Activated CD4-positive, alpha-beta T cell treated with anti-CD3 and anti-CD28 coated beads for 24 hours (primary cell): ENCODE measurements at places on chromosomes 7 and 10.

GRCh38 chr7:86926732-86927131 is 132.7 kb downstream of the ELAPOR2 start:
- DNase-seq = no peak

- no peak for DNase-seq
Observed at GRCh38 chr10:132400547-132401151, 3.6 kb downstream of the PWWP2B start.

DNA sequence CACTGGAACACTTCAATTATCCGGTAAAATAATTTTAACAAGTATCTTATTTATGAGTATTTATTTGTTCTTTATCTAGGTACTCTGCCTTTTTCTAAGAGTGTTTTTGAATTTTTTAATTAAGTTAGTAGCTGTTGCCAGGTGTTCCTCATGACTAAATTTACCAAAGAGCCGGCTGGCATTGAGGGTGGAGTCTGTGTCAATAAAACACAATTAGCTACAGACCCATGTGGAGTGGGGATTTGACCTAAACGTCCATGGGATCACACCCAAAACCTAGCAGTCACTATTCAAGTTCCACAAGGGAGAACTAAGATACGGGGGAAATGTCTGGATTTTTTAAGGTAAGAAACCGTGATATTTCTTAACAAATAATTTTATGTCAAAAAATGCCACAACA is 9.8 kb downstream of the SLC16A12 start:
- no peak for DNase-seq

GRCh38 chr10:131266936-131267813 is 44.3 kb downstream of the TCERG1L start:
- no peak for DNase-seq

DNA sequence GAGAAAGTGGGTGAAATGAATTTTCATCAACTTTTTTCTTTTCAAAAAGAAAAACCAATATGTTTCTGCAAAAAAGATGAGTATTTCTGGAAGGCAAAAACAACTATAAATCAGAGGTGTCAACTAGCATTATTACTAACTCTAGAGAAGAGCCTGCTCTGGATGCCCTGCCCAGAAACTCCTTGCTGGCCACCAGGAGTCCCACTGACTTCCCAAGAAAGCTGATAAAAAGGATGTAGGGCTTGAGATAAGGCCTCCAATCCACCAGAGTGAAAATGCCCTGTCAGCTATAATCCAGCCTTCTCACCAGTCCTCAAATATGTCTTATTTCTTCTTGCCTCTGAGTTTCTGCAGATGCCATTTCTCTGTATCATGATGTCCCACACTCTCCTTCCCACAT is 16.7 kb upstream of the FZD1 start:
- no peak for DNase-seq

DNA sequence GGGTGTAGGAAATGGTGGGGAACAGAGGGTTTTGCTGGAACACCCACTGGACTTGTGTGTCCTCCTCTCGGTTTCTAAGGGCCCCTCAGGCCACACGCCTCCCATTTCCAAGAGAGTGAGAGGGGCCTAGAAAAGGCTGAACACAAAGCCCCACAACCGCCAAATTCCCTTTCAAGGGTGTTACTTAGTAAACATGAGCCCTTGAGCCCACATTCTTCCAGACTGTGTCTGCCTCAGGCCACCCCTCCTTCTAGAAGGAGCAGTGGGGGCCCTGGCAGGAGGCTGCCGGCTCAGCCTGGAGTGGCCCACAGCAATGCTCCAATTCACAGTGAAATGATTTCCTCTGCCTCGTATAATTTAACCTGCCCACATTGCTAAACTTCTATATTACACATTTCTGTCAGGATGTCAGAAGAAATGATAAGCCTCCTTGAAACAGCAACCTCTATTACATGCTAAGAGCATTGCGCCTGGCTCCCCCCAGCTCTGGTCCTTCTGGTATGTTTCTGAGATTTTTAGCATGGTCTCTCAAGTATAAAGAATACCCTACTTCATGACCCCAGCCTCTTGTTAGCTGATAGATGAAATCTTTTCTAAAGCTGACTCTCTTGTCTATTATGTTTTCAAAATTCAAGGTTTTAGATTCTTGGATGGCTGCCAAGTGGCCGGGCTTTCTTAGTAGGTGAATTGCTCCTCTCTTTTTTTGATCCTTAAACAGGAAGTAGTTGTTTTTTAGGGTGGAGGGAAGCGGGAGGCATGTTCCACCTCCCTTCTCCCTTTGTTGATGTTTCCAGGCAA is 673.9 kb upstream of the GALNT17 start:
- DNase-seq = no peak

DNA sequence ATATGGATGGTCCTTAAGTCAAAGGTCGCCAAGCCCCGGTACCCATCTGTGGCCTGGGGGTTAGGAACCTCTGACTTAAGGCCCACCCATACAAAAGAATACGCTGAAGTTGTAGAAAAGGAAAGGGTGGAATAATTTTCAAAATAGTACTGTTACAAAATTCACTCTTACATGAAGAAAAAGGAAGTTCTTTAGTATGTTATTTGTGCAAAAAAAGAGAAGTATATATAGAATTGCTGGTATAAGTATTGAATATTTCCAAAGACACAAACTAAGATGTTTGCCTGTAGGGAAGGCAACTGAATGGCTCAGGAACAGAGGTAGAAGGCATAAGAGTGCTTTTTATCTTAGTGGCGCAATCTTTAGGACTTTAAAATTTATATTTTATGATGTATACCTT is 78.7 kb downstream of the PRLHR start:
- DNase-seq = no peak

- DNase-seq = no peak
Observed at GRCh38 chr7:149238051-149238450, 1.4 kb upstream of the ZNF212 start.

GRCh38 chr10:121813211-121813815 is 114.5 kb downstream of the ATE1 start:
- no peak for DNase-seq

GRCh38 chr10:83978681-83979383 is 160.5 kb upstream of the GHITM start:
- no peak for DNase-seq
